T1000 (cell line): ENCODE measurements at places on chromosomes 2 and 18.

DNA sequence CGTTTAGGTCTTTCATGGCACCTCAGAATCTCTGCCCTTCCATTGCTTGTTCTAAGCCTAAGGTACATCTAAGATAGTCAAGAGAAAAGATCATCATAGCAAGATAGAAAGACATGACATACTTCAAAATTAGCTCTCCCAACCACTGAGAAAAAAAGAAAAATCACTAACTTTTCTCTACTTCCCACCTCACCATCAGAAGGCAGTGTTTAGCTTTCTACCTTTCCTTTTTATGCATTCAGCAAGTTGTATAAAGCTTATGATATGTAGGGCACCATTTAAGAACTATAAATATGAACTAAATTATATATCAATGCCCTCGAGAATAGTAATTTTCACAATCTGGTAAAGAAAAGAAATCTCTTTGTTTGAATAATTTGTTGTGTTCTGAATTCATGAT is 331.8 kb upstream of the VWC2L start:
- no peak for DNase-seq

- DNase-seq, result no peak
Observed at GRCh38 chr18:48855422-48856377, 95.1 kb downstream of the SMAD7 start.

GRCh38 chr18:71743634-71744033 is 800.5 kb downstream of the CBLN2 start:
- no peak for DNase-seq

GRCh38 chr2:111054791-111055691 is 65.7 kb upstream of the BCL2L11 start:
- DNase-seq, result no peak

DNA sequence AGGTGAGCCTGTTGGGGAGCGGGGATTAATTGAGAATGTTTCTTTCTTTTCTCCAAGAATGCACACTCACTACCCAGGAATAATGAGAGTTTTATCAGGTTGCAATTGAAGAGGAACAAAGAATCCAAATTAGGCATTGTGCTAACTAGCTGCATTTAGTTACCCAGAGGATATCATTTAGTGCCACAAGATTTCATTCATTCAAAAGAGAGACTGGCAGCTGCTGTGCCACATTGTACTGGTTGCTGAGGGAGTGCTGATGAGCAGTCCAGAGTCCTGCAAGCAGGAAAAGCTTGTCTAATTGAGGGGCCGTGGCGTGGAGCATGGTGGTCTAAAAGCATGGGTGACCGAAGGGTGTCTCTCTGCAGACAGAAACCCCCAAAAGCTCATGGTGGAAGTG is 97.6 kb downstream of the CTAGE1 start:
- no peak for DNase-seq

GRCh38 chr18:53382870-53383269 is 841.6 kb downstream of the MBD2 start:
- no peak for DNase-seq

- DNase-seq, result no peak
Observed at GRCh38 chr2:141455877-141456276, 674.9 kb downstream of the LRP1B start.

GRCh38 chr2:11811036-11811654 is 64.7 kb downstream of the LPIN1 start:
- no peak for DNase-seq

DNA sequence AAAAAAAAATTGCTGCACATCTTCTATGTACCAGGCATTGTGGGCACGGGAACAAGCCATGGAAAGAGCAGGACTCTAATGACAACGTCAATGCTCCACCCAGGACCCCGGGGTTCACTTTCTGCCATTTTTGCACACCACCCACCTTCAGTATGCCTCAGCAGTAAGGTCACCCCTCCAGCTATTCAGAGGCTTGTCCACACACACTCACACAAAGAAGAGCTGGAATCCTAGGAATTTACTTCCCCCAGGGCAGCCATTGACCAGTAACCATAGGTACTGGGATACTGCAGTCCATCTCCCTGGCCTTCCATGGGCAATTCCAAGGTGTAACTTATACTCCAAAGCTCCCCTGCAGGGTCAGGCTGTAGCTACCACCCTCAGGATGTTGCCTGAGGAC is 170.8 kb downstream of the SUCLG1 start:
- no peak for DNase-seq

DNA sequence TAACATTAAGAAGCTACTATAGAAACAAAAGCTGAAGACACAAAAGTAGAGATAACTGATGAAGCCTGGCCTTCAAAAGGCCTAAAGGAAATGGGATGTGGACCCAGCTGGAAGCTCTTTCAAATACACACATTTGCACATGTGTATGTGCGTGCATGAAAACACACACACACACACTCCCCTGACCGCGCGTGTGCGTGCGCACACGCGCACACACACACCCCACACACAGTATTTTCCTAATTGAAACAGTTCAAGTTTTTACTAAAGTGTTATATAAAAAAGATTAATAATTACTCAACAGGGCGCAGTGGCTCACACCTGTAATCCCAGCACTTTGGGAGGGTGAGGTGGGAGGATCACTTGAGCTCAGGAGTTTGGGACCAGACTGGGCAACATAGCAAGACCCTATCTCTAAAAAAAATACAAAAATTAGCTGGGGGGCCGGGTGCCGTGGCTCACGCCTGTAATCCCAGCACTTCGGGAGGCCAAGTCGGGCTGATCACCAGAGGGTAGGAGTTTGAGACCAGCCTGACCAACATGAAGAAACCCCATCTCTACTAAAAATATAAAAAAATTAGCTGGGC is 111.5 kb downstream of the PLEKHM3 start:
- no peak for DNase-seq

- DNase-seq, result no peak
Observed at GRCh38 chr2:38076152-38076709, 280 bp upstream of the CYP1B1 start.

- DNase-seq, result no peak
Observed at GRCh38 chr18:68449292-68449691, 265.6 kb downstream of the TMX3 start.

GRCh38 chr2:68908392-68908970 is 37.3 kb upstream of the BMP10 start:
- no peak for DNase-seq

DNA sequence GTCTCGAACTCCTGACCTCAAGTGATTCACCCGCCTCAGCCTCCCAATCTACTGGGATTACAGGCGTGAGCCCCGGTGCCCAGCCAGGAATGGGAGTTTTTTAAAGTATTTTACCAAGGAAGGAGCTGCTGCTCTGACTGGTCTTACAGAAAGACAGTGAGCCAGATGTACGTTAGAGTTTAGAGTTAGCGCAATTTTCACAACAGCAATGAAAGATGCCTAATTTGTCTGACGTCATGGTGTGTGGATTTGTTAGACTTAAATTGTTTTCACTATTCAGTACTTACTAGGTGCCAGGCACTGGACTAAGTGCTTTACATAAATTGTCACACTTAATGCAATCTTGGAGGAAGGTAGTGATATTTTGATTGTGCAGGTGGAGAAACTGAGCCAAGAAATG is 12.4 kb upstream of the RPL37A start:
- no peak for DNase-seq
